Stimulated activated CD4-positive, alpha-beta T cell treated with anti-CD3 and anti-CD28 coated beads, Interleukin-15, amount 100 ng/mL, for 1 hour (primary cell): ENCODE measurements at places on chromosomes 6 and 20.
A peak's percentile ranks its signal among the peaks of the same experiment; 100 is the strongest.

DNA sequence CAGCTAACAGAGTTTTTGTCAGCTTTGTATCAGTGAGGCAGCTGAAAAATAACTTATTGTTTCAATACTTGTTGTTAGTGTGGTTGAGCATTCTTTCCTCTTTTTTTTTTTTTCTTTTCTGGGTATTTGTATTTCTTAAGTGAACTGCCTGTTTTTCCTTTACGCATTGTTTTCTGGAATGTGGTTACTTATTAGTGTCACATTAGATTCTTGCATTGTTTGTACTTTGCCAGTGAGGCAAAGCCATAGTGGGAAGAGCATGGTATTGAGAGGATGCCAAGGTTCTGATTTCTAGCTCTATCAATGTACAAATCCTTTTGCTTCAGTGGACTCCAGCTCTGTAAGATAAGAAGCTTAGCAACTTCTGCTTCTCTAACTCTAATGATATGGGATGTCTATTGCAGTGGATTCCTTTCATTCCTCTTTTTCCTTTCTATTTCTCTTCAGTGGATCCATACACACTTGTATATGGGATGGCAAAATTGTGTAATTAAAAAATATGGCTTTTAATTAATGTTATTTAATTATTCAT lies 3.9 kb downstream of the CDKAL1 start:
- DNase-seq: no peak

GRCh38 chr6:15331143-15331542 lies 85.3 kb downstream of the JARID2 start:
- DNase-seq: no peak

DNA sequence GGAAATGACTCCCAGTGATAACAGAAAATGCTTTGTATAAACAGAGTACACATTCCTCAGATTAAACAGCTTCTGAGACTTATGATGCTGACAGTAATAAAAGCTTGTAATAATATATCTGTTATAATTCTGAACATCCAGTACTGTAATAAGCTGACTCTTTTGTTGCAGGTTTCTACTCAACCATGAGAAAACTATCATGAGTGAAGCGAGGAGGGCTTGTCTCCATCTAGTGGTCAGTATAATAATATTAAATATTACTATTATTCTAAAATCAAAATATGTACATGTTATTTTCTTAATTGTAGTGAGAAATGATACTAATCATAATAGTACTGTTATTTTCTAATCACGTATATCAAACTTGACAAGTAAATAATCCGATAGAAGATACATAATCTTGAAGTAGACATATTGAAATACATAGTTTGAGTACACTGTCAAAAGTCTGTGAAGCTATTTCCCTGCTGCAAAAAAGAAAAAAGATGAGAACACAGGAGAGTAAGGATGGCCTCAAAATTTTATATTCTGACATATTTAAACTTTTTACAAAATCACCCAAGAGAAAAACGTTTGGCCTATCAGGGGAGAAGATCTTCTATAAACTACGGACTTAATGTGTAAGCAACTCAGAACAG lies 183.1 kb downstream of the MOXD1 start:
- DNase-seq: no peak

- DNase-seq: no peak
These were observed 48.5 kb downstream of the LIN28B start for GRCh38 chr6:105005451-105005850.

DNA sequence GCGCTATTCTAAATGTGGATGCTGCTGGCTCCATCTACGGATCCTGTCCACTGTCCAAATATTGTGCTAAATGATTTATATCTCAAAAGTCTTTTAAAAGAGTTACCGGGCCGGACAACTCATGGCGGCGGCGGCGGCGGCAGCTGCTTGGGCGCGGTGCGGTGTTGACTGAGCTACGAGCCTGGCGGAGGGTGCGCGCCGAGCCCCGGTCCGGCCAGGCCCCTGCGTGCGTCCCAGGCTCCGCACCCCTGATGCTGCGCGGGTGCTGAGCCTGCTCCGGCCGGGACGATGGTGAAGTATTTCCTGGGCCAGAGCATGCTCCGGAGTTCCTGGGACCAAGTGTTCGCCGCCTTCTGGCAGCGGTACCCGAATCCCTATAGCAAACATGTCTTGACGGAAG lies 303.4 kb downstream of the CENPW start:
- DNase-seq: no peak

DNA sequence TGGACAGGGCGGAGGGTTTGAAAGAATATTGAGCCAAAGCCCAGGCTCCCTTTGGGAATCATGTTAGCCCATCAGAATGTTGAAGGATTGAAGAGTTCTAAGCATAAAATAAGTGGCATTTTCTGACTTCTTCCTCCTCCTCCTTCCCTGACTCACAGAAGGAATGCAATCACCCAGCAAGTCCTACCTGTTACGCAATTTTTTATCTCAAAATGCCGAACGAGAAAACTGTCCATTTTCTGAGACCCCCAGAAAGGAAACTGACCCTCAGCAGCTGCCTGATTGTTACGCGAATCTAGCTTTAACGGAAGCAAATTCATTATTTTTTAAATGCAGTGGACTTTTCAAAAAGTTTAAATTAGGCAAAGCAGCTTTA lies 4.7 kb upstream of the DNAJC5 start:
- DNase-seq: no peak

GRCh38 chr6:45420909-45421708 lies 43.4 kb upstream of the SUPT3H start:
- no peak for DNase-seq

DNA sequence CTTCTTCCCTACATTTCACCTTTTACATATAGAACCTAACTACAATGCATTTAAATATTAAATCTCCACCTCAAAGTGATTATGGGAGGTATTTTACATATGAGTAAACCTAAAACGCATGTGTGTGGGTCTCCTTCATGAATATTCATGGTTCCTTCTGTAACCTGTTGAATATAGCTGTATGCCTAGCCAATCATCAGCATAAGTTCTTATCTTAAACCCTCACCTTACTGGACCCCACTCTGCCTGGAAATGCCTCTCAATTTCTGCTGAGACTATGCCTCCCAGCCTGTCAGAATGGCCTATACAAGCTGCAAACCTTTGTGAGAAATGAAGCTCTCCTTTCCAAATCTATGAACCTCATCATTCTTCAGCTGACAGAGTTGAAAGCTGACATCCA lies 21.3 kb downstream of the CEP85L start:
- DNase-seq: no peak

GRCh38 chr6:33314515-33314942 lies 651 bp upstream of the TAPBP start:
- DNase-seq: peak; percentile 47

DNA sequence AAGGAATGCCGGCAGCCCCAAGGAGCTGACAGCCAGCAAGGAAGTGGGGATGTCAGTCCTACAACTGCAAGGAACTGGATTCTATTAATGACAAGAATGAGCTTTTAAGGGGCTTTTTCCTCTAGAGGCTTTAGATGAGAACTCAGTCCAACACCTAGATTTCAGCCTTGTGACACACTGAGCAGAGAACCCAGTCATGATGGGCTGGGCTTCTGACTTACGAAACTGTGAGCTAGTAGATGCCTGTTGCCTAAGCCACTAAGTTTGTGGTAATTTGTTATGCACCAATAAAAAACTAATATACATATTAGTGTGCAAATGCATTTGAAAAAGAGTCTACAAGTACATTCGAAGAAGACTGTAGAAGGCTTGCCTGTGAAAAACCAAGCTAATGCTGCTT lies 263.3 kb downstream of the SOX4 start:
- DNase-seq: no peak

DNA sequence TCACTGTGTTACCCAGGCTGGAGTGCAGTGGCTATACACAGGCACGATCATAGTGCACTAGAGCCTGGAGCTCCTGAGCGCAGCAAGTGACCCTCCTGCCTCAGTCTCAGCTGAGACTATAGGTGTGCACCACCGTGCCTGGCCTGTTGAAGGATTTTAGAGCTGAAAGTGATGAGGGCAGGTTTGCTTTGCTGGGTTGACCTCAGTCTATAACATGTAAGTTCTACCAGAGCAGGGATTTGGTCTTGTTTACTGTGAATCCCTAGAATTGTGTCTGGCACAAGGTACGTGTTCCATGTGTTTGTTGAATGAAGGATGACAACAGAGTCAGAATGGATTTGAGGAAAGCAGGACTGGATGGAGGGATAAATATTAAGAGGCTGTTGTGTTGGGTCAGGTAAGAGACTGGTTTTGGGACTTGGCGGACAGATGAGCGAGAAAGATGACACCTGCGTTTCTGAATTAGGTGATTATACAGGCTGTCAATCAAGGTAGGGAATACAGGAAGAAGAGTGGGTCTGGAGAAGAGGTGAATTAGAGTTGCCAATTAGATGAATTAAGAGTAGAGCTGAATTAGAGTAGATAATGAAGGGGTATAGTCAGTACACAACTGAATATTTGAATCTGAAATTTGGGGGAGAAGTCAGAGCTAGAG lies 6.5 kb downstream of the ASXL1 start:
- no peak for DNase-seq

DNA sequence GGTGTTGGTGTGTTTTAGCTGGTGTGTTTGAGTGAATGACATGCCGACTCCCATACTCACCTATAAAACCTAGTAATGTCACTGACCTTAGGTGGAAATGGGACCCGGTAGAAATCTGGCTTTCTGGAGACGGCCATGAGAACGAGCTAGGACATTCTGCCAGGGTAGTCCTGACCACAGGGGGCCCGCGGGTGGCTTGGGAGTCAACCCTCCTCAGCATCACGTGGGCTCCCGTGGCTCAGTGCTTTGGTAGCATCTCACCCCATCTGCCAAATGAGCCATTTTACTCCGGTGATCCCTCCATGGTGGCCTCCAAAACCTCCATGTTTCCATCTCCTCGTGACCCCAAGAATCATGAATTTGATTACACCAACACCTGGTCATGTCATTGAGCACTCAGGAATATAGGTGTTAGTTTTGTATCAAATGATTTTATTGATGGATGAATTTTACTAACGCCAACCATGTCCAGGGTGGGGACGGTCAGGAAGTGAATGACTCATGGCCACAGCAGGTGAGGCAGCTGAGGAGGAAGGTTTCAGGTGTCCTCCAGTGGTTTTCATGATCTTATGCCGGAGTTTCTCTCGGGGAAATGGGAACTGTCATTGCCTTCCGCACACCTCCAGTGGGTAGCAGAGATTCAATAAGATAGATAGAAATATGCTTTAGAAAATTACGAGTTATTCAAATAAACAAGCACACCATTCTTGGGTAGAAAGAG lies 195.0 kb downstream of the SYNDIG1 start:
- no peak for DNase-seq

DNA sequence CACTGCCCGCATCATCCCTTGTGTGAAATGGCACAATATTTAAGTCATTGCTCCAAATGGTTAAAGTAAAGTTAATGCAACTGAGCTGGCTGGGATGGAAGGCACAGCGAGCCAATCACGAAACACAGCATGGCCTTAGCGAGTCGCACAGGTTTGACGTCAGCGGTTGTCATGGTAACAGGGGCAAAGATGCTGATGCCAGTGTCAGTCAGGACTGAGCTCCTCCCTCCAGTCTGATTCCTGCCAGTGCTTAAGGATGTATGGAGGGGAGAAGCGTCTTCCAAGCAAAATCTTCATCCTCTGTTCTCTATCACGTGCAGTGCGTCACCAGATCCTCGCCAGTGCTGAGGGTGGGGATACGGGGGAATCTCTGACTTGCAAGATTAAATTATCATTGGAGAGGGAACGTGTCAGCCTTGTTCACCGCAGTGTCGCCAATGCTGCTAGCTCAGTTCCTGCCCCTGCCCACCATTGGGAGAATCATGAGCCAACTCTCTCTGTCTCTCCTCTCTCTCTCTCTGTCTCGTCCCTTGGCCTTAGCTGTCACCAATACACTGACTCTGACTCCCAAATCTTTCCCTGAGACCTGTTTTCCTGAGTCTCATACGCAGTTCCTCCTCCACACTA lies 24.5 kb downstream of the TSPYL4 start:
- DNase-seq: no peak

- no peak for DNase-seq
These were observed 86.7 kb upstream of the NEDD9 start for GRCh38 chr6:11318835-11319813.

DNA sequence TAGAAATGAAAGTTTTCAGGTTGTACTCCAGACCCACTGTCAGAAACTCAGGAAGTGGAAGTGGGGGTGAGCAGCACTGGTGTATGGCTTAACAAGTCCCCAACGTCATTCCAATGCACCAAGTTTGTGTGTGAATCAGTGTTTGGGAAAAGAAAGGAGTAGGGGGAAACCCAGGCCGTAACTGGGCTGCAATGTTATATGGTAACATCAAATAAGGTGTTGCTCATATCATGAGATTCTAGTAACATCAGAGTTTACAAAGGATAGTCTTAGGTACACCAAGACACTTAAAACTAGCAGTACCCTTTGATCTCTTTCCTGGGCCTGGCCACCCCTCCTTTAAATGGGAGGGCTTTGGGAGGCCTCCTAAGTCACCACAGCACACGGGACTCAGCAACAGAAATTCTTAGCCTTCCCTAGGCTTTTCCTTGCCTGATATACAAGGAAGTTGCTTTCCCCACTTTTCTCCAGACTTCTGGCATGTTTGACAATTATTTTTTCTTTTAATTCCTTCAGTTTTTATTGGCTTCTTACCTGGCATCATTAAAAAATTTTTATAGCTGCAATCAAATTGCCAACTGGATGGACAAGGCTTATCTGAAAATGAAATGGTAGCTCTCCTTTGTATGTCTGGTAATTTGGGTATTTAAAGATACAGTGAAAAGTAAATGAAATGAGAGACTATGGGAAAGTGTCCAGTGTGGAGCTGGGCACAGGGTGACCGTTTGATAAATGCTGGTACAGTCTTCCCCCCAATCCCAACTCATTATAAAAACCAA lies 15.1 kb downstream of the E2F3 start:
- no peak for DNase-seq

DNA sequence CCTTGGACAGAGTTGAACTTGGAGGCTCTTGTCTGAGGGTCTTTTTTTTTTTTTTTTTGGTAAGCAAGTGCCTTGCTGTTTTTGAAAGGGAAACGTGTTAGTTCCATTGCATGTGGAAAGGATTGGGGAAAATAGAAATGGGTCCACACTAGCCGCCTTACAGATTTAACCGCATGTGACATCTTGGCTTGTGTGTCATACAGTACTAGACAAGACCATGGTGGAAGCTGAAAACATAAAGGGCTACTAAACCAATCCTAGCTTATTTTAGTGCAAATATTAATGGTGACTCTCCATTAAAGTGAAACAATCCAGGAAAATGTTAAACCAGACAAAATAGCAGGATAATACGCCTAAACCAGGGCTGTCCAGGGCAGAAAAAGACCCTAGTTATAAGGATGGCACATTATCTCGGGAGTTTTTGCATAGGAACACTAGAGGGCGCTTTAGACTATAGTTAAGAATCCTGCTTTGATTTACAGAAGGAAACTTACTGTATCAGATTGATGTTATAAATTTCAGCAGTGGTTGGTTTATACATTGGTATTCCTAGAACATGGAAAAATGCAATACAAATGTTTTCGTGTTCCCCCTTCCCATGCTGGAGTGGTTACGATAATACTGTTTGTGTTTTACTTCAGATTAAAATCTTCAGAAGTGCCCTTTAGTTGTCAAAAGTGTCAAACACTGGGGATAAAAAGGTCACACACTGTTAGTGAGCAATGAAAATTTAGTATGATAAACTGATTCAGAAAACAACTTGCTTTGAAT lies 59.8 kb upstream of the DEK start:
- DNase-seq: no peak

- DNase-seq: no peak
These were observed 155.9 kb downstream of the NRN1 start for GRCh38 chr6:5850848-5851255.

- DNase-seq: no peak
These were observed 15.3 kb downstream of the PPARD start for GRCh38 chr6:35357677-35358076.
